ENCODE measurements at places on chromosomes 7 and 10.

- DNase-seq, result no peak
Observed at GRCh38 chr7:29247224-29247962, 52.8 kb downstream of the CHN2 start.

DNA sequence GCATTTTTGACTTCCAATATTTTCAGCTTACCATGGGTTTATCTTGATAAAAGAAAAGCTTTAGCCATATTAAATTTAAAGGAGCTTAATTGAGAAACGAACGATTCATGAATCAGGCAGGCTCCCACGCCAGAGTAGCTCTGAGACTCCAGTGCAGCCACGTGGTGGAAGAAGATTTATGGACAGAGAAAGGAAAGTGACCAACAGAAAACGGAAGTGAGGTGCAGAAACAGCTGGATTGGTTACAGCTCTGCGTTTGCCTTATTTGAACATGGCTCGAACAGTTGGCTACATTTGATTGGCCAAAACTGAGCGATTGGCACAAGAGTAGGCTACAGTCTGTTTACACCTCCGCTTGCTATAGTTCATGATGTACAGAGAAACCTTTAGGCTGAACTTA, 395.4 kb downstream of the GATA3 start:
- no peak for DNase-seq

DNA sequence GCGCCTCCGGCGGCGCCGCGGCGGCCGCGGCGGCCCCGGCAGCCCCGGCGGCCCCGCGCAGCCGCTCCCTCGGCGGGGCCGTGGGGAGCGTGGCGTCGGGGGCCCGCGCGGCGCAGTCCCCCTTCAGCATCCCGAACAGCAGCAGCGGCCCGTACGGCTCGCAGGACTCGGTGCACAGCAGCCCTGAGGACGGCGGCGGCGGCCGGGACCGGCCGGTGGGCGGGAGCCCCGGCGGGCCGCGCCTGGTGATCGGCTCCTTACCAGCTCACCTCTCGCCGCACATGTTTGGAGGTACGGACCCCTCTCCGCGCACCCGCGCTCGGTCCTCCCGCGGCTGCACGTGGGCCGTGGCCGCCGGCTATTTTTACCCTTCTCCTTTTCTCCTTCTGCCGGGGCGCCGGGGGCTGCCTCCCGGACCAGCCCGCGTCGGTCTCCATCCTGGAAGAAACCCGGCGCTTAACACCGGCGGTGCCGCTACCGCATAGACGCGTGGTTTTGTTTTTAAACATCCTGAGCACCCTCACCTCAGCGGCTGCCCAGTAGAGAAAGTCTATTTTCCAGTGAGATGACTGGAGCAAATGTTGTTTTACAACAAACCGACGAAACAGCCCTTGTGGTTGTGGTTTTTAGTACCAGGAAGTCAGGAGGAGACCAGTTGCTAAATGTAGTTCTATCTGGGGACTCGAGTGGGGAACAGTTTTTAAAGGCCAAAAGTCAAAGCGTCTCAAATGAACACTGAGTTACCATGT, 1.3 kb downstream of the ZNRF2 start:
- DNase-seq, result peak; percentile 75

GRCh38 chr10:80771902-80772555, 234.3 kb downstream of the SH2D4B start:
- no peak for DNase-seq

- DNase-seq, result no peak
Observed at GRCh38 chr10:98997596-98997995, 238.1 kb downstream of the HPSE2 start.

GRCh38 chr7:129014501-129015101, 40.3 kb downstream of the TNPO3 start:
- no peak for DNase-seq

DNA sequence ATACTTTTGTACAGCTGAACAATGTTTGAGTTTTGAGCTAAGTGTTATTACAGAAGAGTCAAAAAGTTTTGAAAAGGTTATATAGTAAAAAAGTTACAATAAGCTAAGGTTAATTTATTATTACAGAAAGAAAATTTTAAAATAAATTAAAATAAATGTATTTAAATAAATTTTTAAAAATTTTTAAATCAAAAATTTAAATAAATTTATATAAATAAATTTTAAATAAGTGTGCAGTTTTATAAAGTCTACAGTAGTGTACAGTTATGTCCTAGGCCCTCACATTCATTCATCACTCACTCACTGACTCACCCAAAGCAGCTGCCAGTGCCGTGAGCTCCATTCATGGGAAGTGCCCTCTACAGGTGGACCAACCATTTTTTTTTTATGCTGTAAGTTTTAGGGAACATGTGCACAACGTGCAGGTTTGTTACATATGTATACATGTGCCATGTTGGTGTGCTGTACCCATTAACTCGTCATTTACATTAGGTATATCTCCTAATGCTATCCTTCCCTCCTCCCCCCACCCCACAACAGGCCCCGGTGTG, 462.9 kb upstream of the ZMIZ1 start:
- peak; percentile 12 for DNase-seq

DNA sequence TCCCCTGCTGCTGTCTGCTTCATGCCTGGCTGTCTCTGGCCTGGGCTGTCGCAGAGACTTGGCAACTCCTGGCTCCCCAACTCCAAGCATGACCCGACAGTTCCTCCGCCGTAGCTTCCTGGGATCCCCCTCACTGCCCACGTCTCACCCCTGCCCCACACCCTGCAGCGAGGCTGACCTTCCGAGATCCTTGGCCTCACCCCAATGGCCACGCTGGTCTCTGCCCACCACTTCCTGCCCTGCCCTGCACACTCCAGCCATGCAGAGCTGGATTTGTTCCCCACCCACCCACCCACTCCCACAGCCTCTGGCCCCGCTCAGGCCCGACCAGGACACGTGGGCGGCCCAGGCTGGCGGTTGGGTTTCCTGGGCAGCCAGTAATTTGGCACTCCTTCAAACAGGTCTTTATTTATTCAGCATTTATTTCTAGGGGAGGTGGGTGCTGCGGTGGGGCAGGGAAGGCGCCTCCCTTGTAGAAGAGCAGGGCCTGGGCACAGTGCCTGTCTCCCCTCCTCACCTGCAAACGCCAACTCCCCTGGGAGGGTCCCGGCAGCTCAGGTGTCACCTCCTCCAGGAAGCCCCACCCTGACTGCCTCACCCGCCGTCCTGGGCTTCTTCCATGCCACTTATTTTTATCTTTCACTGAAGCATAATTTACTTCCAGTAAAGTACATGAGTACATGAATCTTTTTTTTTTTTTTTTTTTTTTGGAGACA, 25.5 kb downstream of the GTF2IRD1 start:
- peak; percentile 17 for DNase-seq

Measured in choroid plexus epithelial cell (primary cell).